ENCODE measurements at places on chromosomes 3 and 15.
A peak's percentile ranks its signal among the peaks of the same experiment; 100 is the strongest.

DNA sequence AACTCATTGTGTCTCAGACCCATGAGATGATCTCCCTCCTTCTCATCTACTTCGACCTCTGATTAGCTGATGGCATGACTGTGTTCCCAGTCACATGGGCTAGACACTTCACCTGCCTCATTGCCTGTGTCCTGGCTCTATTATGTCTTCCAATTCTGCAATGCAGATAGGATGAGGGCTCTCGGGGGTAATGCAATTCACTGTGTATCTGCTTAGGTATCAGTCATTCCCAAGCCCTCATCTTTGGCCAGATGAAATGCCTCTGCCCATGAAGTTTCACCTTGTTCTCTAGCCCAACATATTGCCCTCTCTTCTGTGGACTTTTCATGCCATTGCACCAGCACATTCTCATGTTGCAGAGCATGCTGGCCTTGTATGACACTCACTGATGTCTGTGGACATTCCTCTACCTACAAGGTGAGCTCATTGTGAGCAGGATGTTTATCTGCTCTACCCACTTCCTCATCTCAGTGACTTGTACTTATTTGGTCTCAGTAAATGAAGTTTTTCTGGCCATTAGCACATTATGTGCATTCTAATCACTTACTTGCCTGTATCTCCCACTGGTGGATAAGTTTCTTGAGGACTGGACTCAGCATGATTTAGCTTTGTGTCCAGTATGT is 32.3 kb downstream of the MOBP start:
- no peak for DNase-seq

GRCh38 chr3:72784226-72784625 is 64.0 kb downstream of the SHQ1 start:
- no peak for DNase-seq

- DNase-seq, result no peak
These were observed 20.6 kb downstream of the DLEC1 start for GRCh38 chr3:38059591-38059990.

GRCh38 chr3:25916321-25916720 is 126.4 kb downstream of the OXSM start:
- DNase-seq, result no peak

GRCh38 chr3:72065236-72065635 is 280.3 kb upstream of the PROK2 start:
- DNase-seq, result no peak

- no peak for DNase-seq
These were observed 379.9 kb upstream of the KCNMB2 start for GRCh38 chr3:178156301-178156700.

DNA sequence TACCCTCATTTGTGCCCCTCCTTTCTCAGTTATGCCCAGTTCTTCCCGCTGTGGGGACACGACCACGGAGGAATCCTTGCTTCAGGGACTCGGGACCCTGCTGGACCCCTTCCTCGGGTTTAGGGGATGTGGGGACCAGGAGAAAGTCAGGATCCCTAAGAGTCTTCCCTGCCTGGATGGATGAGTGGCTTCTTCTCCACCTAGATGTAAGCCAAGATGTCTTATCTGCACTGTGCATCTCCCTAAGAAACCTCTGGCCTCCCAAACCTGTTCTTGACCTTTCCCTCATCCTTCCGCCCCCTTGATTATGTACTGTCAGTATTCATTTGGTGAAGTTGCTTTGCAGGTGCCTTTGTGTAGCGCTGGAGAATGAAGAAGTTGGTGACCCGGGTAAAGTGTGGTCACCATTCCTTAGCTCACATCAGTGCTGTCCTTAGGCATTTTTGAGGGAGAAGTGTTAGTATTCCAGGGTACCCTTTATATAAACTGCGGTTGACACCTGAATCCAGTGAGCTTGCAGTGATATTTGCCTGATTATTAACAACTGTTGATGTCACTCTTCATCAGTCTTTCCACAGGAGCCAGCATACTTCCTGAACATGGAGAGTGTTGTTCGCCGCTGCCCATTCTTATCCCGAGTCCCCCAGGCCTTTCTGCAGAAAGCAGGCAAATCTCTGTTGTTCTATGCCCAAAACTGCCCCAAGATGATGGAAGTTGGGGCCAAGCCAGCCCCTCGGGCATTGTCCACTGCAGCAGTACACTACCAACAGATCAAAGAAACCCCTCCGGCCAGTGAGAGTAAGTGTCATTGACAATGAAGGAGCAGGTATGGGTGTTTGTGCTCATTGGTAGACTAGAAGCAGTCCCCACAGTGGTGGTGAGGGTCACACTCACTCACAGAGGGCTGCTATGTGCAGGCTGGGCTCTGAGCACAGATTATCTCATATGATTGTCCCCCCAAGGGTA is 966 bp downstream of the ALAS1 start:
- no peak for DNase-seq

DNA sequence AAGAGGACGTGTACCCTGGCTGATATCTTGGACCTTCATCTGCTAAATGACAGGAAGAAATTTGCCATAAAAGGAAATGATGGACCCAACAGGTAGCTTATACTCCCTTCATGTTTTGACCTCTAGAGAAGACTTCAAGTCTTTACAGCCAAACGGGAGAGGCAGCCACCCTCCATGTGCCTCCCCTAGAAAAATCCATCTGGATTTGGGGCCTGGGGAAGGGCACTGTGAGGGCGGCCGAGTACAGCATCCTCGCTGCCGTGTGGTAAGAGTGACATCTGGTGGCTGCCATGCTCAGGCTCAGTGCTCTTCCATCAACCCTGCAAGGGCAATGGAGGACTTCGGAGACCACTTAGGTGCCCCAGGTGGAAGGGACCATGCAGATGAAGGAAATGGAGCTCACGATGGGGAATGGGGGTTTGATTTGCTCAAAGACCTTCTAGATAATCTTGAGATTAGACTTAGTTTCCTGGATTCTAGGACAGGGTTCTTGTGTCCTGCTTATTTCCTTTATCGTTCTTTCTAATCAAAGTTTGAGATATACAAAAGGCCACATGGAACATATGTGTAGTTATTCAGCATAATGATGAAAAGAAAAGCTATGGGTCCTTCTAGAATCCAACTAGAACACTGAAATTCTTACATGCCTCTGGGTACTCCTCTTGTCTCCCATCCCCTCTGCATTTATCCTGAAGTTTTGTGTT is 44.4 kb downstream of the AQP9 start:
- DNase-seq, result peak; percentile 44

- DNase-seq, result no peak
These were observed 36.3 kb downstream of the KLF13 start for GRCh38 chr15:31362886-31363285.

DNA sequence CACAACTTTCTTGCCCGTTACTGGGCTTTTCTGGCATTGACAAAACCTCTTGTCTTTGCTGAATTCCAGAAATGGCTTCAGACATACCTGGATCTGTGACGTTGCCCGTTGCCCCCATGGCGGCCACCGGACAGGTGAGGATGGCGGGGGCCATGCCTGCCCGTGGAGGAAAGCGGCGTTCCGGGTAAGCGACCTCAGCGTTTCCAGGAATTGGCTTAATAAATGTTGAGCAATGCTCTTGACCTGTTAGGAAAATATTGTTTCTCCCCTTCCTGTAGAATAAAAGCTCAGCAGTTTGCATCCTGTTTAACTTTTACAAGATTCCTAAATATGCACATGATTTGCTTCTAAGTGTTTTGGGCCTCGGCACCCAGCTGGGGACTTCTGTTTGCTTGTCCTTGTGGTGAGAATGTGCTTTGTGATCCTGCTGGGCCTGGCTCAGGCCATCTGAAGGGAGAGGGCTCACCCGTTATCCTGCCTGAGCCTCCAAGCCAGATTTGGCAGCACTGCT is 46.7 kb downstream of the ARNT2 start:
- no peak for DNase-seq

DNA sequence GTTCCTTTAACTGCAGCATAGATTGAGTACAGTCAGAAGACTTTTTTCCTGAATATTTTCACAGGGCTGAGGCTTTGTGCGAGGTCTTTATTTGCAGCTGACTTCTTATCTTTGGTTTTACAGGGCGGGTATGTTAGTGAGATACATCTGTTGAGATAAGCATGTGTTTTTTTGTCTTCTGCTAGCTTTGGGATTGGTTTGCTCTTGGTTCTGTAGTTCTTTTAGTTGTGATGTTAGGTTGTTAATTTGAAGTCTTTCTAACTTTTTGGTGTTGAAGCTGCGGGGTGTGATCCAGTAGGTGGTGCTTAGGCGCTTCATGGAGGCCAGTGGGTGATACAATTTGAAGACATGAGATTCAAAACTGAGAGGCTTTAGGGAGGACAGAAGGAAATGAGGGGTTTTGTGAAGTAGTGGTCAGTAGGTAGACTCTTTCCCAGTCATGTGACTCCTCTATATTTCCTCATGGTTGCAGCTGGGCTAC is 67.9 kb upstream of the TNFSF10 start:
- no peak for DNase-seq

GRCh38 chr15:68765602-68766368 is 54.9 kb downstream of the ANP32A start:
- DNase-seq, result peak; percentile 32

GRCh38 chr3:102189541-102189940 is 245.3 kb upstream of the ZPLD1 start:
- DNase-seq, result no peak

DNA sequence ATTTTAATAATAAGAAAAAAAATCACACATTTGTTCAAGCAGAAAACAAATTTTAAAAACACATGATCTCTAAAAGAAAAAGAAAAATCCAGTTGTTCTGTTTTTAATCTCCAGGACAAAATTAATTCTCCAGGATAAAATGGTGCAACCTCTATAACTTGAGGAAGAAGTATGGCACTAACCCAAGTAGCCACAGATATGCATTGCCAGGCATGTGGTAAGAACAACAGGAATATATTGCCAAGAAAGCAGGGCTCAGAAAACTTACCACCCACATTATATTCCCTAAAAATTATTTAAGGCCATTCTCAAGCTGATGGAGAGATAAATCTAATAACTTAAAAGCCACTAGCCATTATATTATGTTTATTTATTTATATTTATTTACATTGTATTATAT is 295.7 kb upstream of the TMCO5A start:
- DNase-seq, result no peak

GRCh38 chr3:42290966-42291714 is 25.2 kb upstream of the CCK start:
- DNase-seq, result no peak

GRCh38 chr15:75720787-75721479 is 8.3 kb upstream of the CSPG4 start:
- no peak for DNase-seq

GRCh38 chr15:55937040-55937439 is 56.4 kb downstream of the NEDD4 start:
- DNase-seq, result no peak

- peak; percentile 89 for DNase-seq
These were observed 288.6 kb downstream of the UACA start for GRCh38 chr15:70474471-70475406.
